ENCODE measurements at places on chromosomes 11 and 22. TPM values are rescaled to one million over a fixed set of nuclear protein-coding genes. Genes with fewer than 3 reads are reported as not detected.

Gene GRIK4
- under 0.01 TPM for total RNA-seq

Gene UPK3A
- not detected for total RNA-seq

Gene NDUFS3
- 85.5 TPM for total RNA-seq

Gene GRAP2
- total RNA-seq = not detected

Gene TENM4
- total RNA-seq = 15.6 TPM

Gene SHISAL1
- total RNA-seq = 5.7 TPM

Gene TRAPPC4
- 187 TPM for total RNA-seq

Gene MRGPRF
- 33.0 TPM for total RNA-seq

Gene GRM5
- 0.06 TPM for total RNA-seq

Gene KIAA0930
- 34.8 TPM for total RNA-seq

Gene TEAD1
- 54.4 TPM for total RNA-seq

Gene TSG101
- 60.5 TPM for total RNA-seq

Gene E2F8
- total RNA-seq = 0.79 TPM

Gene SAA4
- not detected for total RNA-seq

Gene SCN4B
- total RNA-seq = not detected

Gene CARD10
- total RNA-seq = 2.5 TPM

Gene SYCE3
- total RNA-seq = not detected

Gene SLC22A6
- not detected for total RNA-seq

Gene NDUFC2
- 76.5 TPM for total RNA-seq

Gene APOL3
- total RNA-seq = 34.0 TPM

Gene TUBGCP6
- total RNA-seq = 30.5 TPM

Gene SELENOO
- 21.8 TPM for total RNA-seq

Gene RIMBP3C
- 0.19 TPM for total RNA-seq

Gene TEX12
- 0.13 TPM for total RNA-seq

Gene KDELR3
- total RNA-seq = 125 TPM

Gene APBB1
- total RNA-seq = 50.2 TPM

Gene OR2D2
- 0.13 TPM for total RNA-seq

Gene CCDC87
- total RNA-seq = 0.44 TPM

Gene LINC01488
- total RNA-seq = not detected

Gene KCNQ1OT1
- 2.3 TPM for total RNA-seq

Gene CRYBA4
- not detected for total RNA-seq

Gene GALR3
- not detected for total RNA-seq

Gene SYNGR1
- 9.0 TPM for total RNA-seq

Gene OR52E1
- not detected for total RNA-seq

Gene NXPE1
- not detected for total RNA-seq

Gene PRSS23
- 574 TPM for total RNA-seq

Gene GAL
- not detected for total RNA-seq

Gene NLRP10
- total RNA-seq = 0.75 TPM

Gene NCF4
- total RNA-seq = not detected

Gene KCNJ11
- not detected for total RNA-seq

Gene CCDC81
- total RNA-seq = 0.87 TPM

Gene WBP2NL
- total RNA-seq = 0.37 TPM

Gene BTBD18
- not detected for total RNA-seq

Gene OR51B4
- not detected for total RNA-seq

Gene KCNQ1
- total RNA-seq = not detected

Gene MN1
- 6.1 TPM for total RNA-seq

Gene TIMP3
- total RNA-seq = 23.5 TPM

Gene PLAAT2
- total RNA-seq = not detected

Gene OR51E2
- total RNA-seq = not detected

Gene DSCAML1
- total RNA-seq = not detected

Gene MOV10L1
- total RNA-seq = 7.8 TPM

Gene FOLR3
- total RNA-seq = 0.13 TPM

Gene APOBEC3G
- total RNA-seq = 11.0 TPM
